ENCODE measurements at places on chromosomes 6 and 20.

DNA sequence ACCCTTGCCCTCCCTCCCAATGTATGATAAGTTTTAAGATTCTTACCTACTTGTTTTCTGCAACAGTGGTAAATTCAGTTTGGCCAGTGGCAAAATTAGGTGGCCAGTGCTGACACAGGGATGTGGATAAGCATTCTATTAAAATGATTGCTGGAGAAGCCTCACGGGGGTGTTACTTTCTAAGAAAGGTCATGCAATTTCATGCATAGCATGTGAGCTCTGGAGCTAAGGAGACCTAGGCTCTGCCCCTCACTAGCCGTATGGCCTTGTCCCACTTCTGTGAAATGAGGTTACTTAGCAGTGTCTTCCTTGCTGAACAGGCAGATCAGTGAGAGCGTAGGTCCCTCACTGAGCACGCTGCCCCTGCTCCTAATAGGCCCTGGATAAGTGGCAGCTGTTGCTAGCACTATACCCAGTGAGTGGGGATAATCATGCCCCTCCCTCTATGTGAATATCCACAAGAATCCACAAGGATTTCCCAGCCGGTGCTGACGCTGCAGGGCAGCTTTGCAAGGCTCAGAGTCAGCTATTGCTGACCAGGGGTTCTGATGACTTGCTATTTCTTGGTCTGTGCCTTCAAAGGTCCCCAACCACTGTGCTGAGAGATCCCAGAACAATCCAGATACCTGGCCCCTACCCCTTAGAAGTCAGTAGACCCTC, 86.5 kb upstream of the MRPS10 start:
- DNase-seq: no peak

DNA sequence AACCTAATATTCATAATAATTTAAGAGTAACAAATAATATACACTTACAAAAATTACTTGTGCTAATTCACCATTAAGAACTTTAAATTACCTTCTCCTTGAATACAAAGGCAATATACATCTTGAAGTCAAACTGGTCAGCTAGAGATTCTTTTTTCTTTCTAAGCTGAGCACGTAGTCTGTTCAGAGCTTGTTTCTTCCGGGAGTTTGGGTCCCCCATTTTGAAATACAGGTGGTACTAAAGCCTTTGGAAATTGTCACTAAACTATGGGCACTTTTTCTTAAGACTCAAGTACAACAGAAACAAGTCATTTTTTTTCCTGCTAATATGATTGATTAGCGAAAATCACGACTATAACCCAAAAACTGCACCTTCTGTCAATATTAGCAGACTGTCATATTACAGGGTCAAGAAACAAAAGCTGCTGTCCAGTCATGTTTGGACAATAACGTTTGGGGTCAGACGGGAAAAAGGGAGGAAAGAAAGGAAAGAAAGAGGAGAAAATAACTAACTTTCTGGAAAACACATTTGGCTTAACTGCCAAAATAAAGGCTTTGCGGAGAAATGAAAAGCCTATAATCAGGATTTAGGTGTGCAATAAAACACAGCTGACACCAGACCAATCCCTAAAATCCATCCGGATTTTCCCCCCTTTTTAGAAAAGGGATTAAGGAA, 367 bp downstream of the C6orf62 start:
- no peak for DNase-seq

- no peak for DNase-seq
These were observed 94.3 kb downstream of the EDN1 start for GRCh38 chr6:12384357-12384912.

GRCh38 chr6:107489636-107490565, at the start of gene SOBP:
Gene SOBP, plus strand, starts transcription at chr6:107490117. Its CDS starts 500 bp downstream, at chr6:107490617.
- DNase-seq: peak; percentile 80

- no peak for DNase-seq
These were observed 171.6 kb downstream of the SASH1 start for GRCh38 chr6:148514091-148514845.

GRCh38 chr6:167119670-167120582, 3.0 kb upstream of the CCR6 start:
- DNase-seq: no peak

- no peak for DNase-seq
These were observed 35.3 kb upstream of the EZR start for GRCh38 chr6:158854214-158855101.
